ENCODE measurements at places on chromosomes 2 and 18.

- no peak for DNase-seq
Observed at GRCh38 chr2:169362118-169362893, at the start of gene LRP2. Gene LRP2 (minus strand): TSS chr2:169362534. CDS start chr2:169362399, 135 bp downstream.

- no peak for DNase-seq
Observed at GRCh38 chr2:176960736-176961520, 251.7 kb upstream of the HNRNPA3 start.

- no peak for DNase-seq
Observed at GRCh38 chr2:7419814-7420311, 502.7 kb downstream of the RNF144A start.

GRCh38 chr2:10241641-10242430 lies 60.9 kb upstream of the HPCAL1 start:
- no peak for DNase-seq

- no peak for DNase-seq
Observed at GRCh38 chr2:204530464-204530805, 14.8 kb upstream of the PARD3B start.

- no peak for DNase-seq
Observed at GRCh38 chr2:149650006-149650405, 62.4 kb upstream of the MMADHC start.

DNA sequence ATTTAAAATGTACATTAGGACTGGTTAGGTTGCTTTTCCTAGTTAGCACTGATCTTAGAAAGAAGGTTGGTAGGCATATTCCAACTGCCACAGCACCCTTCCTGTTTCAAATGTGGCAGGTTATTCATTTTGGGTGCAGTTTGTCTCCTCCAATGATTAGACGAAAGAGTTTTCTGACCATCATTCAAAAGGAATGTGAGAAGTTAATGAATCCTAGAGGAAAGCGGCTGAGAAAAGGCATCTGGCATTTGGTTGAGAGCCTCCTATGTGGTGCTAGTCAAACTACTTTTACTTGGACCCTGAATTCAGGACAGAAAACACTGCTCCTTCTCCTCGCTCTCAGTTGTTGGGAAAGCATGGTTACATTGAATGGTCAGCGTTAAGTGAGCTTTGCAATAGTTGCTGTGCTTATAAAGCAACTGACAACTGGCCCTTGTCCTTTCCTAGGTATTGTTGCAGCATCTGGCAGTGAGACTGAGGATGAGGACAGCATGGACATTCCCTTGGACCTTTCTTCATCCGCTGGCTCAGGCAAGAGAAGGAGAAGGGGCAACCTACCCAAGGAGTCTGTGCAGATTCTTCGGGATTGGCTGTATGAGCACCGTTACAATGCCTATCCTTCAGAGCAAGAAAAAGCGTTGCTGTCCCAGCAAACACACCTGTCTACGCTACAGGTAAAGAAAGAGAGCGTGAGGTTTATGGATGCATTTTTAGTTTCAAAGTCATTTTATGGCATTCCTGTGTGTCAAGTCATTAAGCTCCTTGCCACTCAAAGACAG lies 6.1 kb downstream of the TGIF1 start:
- DNase-seq = no peak

GRCh38 chr2:70957798-70958197 lies 20.6 kb upstream of the ANKRD53 start:
- DNase-seq = no peak

GRCh38 chr2:51995293-51995692 lies 963.4 kb upstream of the NRXN1 start:
- DNase-seq = no peak

DNA sequence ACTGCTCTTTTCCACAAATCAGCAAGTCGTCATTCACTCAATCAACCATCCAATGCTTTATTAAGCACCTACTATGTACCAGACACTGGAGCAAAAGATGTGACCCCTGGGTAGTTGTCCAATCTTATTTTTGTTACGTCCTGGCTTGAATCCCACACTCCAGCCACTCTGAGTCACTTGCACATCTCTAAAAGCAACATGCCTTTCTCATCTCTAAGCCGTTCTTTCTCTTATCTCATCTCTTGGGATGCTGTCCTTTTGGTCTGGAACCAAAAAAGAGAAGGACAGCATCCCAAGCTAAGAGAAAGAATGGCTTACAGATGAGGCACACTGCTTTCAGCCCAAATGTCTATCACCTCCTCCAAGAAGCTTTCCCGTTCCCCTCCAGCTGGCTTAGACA lies 58.8 kb downstream of the RNF152 start:
- DNase-seq = no peak

DNA sequence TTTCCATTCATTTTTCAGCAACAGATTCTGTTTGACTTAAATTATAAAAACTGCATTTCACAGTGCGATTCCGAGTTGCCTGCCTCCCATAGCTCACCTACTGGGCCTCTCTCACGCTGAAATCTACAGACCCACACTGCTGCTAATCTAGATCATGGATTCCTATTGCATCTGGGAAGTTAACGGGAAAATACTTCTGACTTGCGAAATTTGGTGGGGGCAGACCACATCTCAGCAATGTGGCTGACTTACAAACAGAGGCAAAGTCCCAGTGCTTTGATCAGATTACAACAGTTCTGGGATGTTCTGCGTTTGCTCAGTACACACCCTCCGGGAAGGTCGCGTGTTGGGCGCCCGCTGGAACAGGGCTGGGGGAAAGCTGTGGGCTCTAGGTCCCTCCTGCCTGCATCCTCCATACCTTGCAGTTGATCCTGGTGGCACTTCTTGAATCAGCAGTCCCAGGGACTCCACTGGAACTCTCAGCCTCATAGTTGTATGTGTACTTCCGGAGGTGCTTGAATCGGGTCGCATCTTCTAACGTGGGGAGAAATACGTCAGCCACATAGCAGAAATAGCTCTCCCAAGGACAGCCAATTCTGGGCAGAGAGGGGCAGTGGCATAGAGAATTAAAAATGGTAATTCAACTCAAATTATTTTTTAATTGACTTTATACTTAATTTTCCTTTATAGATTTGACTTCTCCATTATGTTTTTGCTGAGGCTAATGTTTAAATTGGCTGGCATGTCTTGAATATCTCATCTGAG lies 1.7 kb downstream of the APOB start:
- no peak for DNase-seq
